ENCODE measurements at places on chromosomes 2 and 18. TPM values are rescaled to one million over a fixed set of nuclear protein-coding genes. Genes with fewer than 3 reads are reported as not detected.

GRCh38 chr18:22279741-22280452, 110.5 kb downstream of the GATA6 start:
- H3K36me3 ChIP-seq: no peaks in the 10 kb centered on the region
- H3K27me3 ChIP-seq: peaks cover 21% of the 10 kb centered on the region
- DNase-seq: no peak
- no peak overlapping the region for H3K4me3 ChIP-seq
- H3K27ac ChIP-seq: no peak overlapping the region

DNA sequence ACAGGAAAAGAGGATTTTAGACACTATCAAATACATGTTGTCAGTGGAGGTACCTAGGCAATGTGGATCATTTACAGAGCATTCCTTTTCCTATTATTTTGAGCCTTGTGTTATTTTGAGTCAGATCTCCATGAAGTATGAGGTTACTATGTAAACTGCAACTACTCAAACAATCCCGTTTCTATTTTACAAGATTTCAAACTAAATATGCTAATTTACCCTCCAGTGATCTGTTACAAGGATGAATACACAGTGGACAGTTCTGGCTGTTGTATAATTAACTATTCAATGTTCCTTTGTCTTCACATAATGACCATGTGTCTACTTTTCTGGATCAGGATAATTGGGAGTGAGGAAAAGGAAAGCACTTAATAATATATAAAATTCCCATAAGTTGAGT, 4.6 kb downstream of the HOXD1 start:
- no peak for DNase-seq
- H3K4me1 ChIP-seq: no peaks in the 10 kb centered on the region
- H3K27ac ChIP-seq: no peak overlapping the region
- no peaks in the 10 kb centered on the region for H3K36me3 ChIP-seq

DNA sequence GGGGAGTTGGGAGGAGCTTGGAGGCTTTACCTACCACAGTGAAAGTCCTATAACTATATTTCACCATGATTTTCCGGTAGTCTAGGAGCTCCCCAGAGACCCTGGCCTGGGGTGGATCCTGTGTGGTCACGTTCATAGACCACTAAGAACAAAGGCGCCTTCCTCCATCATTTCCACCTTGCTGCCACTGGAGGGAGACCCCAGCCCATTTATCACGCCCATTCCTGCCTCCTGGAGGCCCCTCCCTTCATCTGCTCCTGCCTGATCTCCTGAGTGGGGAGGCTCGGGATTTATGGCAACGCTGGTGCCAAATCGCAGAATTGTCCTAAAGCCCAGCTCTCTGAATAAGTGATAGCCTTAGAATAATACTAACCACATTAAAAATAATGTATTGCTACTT, 507.6 kb upstream of the SPHKAP start:
- H3K4me3 ChIP-seq: no peak overlapping the region
- no peaks in the 10 kb centered on the region for H3K4me1 ChIP-seq
- H3K27ac ChIP-seq: no peak overlapping the region

DNA sequence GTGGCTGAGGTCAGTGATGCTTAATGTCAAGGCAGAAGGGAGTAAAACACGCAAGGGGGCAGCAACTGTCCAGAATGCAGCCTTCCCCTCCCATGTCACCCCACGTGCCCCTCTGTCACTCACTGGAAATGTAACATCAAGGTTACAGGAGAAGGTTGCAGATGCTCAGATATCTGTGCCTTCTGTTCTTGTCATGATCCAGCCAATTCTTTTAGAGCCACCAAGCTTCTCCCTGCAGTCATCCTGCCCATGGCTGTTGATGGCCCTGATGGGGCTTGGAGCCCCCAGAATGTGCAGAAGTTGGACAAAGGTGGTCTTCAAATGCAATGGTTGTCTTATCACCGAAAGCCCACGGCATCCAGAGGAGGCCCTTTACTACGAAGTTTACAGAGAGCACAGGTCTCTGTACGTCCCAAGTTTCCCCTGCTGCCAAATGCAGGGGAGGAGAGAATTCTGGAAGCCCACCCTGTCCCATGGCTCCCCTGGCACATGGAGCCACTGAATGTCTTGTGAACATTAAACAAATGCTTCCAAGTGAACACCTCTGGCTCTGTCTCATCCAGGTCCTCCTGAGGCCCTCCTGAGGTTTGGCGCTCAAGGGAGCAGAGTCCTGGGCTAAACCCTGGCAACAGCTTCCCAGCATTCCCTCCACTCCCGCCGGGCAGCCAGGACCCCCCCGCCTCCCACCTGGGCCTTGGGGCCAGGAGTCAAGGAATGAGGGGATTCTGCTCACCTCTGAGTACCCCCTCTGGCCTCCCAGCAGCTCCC, 4.5 kb upstream of the GPR55 start:
- H3K4me1 ChIP-seq: peaks cover 4% of the 10 kb centered on the region
- peaks cover 58% of the 10 kb centered on the region for H3K27me3 ChIP-seq
- no peak for DNase-seq
- H3K27ac ChIP-seq: no peak overlapping the region

GRCh38 chr18:72492497-72492896, 51.6 kb downstream of the CBLN2 start:
- no peaks in the 10 kb centered on the region for H3K27me3 ChIP-seq
- H3K4me1 ChIP-seq: no peaks in the 10 kb centered on the region
- H3K36me3 ChIP-seq: no peaks in the 10 kb centered on the region
- no peak overlapping the region for H3K27ac ChIP-seq
- no peak for DNase-seq
- no peak overlapping the region for H3K4me3 ChIP-seq

- peaks cover 6% of the 10 kb centered on the region for H3K27me3 ChIP-seq
- H3K4me3 ChIP-seq: no peak overlapping the region
- DNase-seq: no peak
- H3K36me3 ChIP-seq: no peaks in the 10 kb centered on the region
Observed at GRCh38 chr2:25481381-25482300, 139.9 kb upstream of the DNMT3A start.

- H3K36me3 ChIP-seq: no peaks in the 10 kb centered on the region
- no peak overlapping the region for H3K4me3 ChIP-seq
- DNase-seq: no peak
- peaks cover 2% of the 10 kb centered on the region for H3K27me3 ChIP-seq
- no peak overlapping the region for H3K27ac ChIP-seq
- H3K4me1 ChIP-seq: no peaks in the 10 kb centered on the region
Observed at GRCh38 chr2:1609485-1610095, 134.7 kb downstream of the PXDN start.

PTPRN gene
- total RNA-seq: 0.71 TPM

DNA sequence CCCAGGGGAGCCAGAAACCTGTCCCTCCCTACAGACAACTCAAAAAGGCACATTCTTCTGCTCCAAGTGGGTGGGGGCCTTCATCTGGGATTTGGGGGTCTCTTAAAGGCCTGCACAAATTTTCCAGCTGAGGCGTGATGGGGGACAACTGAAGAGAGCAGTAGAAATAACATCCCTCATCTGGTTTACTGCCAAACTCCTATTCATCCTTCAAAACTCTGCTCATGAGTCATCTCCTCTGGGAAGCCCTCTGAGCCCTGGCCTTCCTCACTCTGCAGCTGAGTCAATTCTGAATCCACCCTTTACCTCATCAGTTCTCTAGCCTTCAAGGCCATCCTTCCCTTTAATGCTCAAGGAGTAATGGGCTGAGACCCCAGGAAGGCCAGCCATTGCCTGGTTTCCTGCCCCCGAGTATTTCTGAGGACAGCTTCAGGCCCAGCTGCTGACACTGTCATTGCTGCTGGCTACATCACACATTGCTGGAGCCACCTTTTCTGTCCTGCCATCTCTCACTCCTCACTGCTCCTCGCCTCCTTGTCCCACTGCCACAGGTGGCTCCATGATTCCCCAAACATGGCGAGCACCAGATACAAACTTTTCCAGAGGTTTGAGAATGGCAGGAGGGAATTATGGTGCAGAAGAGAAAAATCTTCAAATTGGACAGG, 32.2 kb upstream of the GLI2 start:
- H3K27ac ChIP-seq: no peak overlapping the region
- H3K4me3 ChIP-seq: no peak overlapping the region
- H3K36me3 ChIP-seq: no peaks in the 10 kb centered on the region
- peaks cover 44% of the 10 kb centered on the region for H3K27me3 ChIP-seq

EPB41L3 gene
- 0.44 TPM for total RNA-seq

- 0 out of 3 replicates have a peak, but pooled peaks cover 3% of the 10 kb centered on the region for H3K27me3 ChIP-seq
- H3K4me1 ChIP-seq: peaks cover 11% of the 10 kb centered on the region
- no peak overlapping the region for H3K27ac ChIP-seq
- no peaks in the 10 kb centered on the region for H3K36me3 ChIP-seq
- H3K4me3 ChIP-seq: no peak overlapping the region
Observed at GRCh38 chr2:31233231-31233630, 721 bp upstream of the EHD3 start.

GRCh38 chr2:28021898-28022297, 131.4 kb downstream of the BABAM2 start:
- no peak overlapping the region for H3K4me3 ChIP-seq
- DNase-seq: no peak
- no peaks in the 10 kb centered on the region for H3K27me3 ChIP-seq
- no peaks in the 10 kb centered on the region for H3K36me3 ChIP-seq
- H3K4me1 ChIP-seq: no peaks in the 10 kb centered on the region

DNA sequence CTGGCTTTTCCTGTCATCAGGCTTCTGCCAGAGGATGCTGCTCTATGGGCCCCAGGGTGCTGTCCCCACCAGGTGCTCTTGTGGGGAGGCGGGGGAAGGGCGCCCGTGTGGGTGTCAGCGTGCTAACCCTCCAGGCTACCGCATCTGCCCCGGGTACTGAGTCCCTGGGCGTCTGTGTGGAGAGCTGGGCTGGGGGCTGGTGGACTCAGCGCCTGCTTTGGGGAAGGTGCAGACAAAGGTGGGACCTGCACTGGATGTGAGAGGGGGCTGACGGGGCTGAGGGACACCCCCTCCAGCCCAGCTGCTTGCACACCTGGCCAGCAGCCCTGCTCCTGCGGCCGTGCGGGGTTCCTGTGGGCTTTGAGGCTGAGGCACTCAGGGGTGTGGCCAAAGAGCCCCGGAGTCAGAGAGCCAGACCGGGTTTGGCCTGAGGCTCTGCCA, 120.7 kb upstream of the PXDN start:
- H3K36me3 ChIP-seq: no peaks in the 10 kb centered on the region
- no peak for DNase-seq
- no peaks in the 10 kb centered on the region for H3K4me1 ChIP-seq
- H3K27ac ChIP-seq: no peak overlapping the region
- H3K4me3 ChIP-seq: no peak overlapping the region

GRCh38 chr2:170298115-170298514, 120.2 kb downstream of the MYO3B start:
- H3K27ac ChIP-seq: no peak overlapping the region
- DNase-seq: no peak
- no peaks in the 10 kb centered on the region for H3K36me3 ChIP-seq
- H3K4me3 ChIP-seq: no peak overlapping the region
- peaks cover 22% of the 10 kb centered on the region for H3K4me1 ChIP-seq

- H3K27me3 ChIP-seq: no peaks in the 10 kb centered on the region
- no peak overlapping the region for H3K4me3 ChIP-seq
- H3K4me1 ChIP-seq: no peaks in the 10 kb centered on the region
- no peaks in the 10 kb centered on the region for H3K36me3 ChIP-seq
- H3K27ac ChIP-seq: no peak overlapping the region
Observed at GRCh38 chr2:14759082-14759481, 126.6 kb downstream of the LRATD1 start.

DNA sequence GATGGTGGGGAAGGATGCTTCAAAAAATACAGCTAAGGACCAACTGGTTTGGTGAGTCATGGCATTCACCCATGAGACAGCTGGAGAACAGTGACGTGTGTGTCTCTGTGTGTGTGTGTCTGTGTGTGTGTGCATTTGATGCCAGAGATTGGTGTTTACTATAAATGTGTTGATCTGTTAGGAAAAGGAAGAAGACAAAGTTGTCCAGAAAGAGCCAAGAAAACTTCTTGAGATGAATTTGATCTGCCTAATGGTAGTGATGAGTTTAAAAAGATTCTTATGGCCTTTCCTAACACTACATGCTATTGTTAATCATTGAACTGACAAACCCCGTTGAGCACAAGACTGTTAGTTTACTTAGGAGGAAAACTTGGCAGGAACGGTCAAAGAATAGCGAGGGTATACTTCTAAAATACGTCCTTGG, 36.4 kb upstream of the IL1R1 start:
- no peaks in the 10 kb centered on the region for H3K36me3 ChIP-seq
- no peak for DNase-seq
- no peak overlapping the region for H3K27ac ChIP-seq
- no peaks in the 10 kb centered on the region for H3K4me1 ChIP-seq
- H3K4me3 ChIP-seq: no peak overlapping the region

DNA sequence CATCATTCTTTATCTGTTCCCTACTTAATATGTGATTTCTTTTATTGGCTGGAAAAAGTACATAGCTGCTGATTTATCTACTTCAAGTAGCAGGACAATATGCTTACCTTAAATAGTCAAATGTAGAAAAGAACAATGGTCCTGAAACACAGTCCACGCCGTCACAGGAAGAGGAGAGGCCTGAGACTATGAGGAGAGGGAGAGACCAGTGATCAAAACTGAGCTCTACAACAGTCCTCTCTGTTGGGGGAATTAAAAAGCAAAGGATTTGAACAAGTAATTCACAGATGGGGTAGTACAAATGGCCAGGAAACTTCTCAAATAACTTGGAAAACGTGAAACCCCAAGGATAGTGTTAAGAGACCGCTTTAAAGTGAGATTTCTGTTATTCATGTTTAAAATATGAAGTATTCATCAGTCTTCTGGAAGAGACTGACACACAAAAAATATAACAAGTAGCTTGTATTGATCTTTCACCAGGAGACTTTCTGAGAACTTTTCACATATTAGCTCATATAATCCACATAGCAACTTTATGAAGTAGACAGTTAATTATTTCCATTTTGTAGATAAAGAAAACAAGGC, 20.2 kb downstream of the SCYGR8 start:
- no peak overlapping the region for H3K4me3 ChIP-seq
- no peak for DNase-seq
- H3K36me3 ChIP-seq: no peaks in the 10 kb centered on the region

DNA sequence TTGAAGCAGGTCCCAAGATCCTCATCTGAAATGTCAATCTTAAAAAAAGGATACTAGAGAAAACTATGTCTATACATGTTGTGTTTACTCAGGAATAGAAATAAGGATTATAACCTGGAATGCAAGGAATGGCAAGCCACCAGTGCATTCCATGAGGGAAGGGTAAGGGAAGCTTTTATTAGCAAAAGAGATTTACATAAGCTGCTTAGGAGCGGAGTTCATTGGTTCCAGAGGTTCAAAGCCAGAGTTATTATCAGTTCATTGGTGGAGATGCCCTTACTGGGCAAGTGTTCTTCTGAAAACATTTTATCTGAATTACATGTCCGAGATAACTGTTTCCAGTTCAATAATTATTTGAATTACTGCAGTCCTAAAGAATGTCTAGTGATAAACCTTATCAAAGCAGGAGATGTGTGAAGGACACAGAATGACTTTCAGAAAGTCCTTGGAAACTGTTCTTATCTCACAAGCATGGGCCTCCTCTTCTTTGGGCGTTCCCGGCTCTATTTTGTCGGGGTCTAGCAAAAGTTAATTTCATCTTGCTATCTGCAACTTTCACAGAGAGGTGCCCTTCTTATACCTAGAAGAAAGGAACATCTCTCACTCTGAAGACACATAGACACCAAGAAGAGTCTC, 23.5 kb downstream of the COMMD1 start:
- no peaks in the 10 kb centered on the region for H3K27me3 ChIP-seq
- no peak overlapping the region for H3K27ac ChIP-seq
- no peaks in the 10 kb centered on the region for H3K36me3 ChIP-seq
- H3K4me3 ChIP-seq: no peak overlapping the region

- no peaks in the 10 kb centered on the region for H3K27me3 ChIP-seq
- H3K4me1 ChIP-seq: no peaks in the 10 kb centered on the region
- peaks cover 73% of the 10 kb centered on the region for H3K36me3 ChIP-seq
- no peak overlapping the region for H3K4me3 ChIP-seq
Observed at GRCh38 chr2:111157071-111157661, 36.5 kb downstream of the BCL2L11 start.
